Panc1 (cell line): ENCODE measurements at places on chromosomes 7 and 10.

- no peak for DNase-seq
Measured at GRCh38 chr10:91354166-91355075, 55.7 kb upstream of the HECTD2 start.

- DNase-seq, result no peak
Measured at GRCh38 chr10:80321183-80321582, 31.7 kb upstream of the MAT1A start.

DNA sequence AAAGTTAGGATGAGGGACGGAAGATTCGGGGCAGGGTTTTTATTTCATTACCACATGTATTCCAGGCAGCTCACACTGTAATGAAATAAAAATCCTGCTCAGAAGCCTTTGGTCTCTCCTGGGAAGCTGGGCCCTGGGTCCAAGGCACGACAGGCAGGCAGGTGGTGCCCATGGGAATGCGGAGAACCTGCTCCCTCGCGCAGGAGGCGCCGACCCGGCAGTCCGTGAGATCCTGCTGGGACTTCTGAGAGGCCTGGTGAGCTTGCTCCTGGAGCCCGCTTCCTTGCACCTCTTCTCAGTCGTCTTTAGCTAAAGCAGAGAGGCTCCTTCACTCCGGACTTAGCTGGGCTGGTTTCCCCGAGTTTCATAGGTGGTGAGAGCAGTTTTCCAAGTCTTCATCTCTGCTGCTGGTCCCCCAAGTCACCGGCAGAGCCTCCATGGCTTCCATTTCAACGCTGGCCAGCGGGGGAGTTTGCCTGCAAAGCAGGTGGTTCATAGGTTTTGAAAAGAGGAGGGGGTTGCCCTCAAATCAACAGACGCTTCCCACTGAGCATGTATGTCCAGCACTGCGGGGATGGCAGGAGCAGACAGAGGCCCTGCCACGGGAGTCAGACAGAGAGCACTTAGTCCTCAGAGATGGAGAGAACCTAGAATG lies 24.5 kb downstream of the IL15RA start:
- no peak for DNase-seq

DNA sequence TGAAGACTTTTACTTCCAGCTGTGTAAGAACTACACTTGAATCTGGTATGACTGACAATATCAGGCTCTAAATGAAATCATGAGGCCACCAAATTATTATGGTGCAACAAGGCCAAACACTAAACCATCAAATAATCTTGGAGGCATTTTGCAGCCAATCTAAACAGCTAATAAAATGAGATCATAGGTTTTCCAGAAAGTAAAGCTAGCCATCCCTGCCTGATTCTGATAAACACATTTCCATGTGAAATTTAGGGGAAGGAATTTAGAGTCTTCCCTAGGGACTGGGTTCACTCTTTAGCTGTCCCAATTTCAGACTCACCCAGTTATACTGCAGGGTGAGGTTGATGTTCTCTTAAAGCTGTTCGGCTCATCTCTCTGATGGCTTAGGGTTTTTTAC lies 190.3 kb upstream of the TMEM196 start:
- DNase-seq, result no peak

DNA sequence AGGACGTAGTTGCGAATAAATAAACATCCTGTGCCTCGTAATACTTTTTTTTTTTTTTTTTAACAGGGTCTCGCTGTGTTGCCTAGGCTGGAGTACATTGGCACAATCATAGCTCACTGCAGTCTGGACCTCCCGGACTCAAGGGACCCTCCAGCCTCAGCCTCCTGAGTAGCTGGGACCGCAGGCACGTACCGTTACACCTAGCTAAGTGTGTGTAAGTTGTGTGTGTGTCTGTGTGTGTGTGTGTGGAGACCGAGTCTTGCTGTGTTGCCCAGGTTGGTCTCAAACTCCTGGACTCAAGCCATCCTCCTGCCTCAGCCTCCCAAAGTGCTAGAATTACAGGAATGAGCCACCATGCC lies 573 bp upstream of the PON2 start:
- no peak for DNase-seq

- no peak for DNase-seq
Measured at GRCh38 chr10:12055732-12056131, 13.0 kb upstream of the DHTKD1 start.

- no peak for DNase-seq
Measured at GRCh38 chr10:58608826-58609531, 96.3 kb downstream of the BICC1 start.

DNA sequence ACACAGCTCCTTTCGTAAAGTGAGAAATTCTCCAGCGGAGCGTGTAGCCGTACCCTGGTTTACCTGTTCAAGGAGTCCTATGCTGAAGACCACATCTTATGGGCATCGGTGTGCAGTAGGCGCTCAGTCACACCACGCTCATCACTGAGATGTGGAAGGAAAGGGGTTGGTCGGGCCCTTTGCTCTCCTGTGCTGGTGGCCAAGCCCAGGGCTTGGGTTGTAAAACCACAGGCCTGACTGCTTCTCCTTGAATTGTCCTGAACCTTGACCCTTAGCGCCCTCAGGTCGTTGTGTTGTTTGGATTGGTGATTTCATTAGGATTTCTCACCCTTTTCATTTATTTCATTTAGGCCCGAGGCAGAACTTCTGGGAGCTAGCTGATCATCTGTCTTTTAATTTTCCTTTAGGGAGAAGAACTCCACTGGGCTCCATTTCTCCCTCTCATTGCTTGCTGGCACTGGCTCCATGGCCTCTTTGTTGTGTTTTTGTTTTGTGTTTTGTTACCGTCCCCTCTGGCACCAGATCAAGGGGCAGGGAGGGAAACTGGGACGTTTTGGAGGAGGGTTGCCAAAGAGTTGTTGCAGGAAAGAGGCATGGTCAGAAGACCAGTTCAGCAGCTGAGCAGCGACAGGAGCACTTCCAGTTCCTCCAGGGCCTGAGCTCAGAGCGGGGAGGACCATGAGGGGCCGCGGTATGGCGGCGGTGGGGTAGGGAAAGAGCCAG lies 511.4 kb upstream of the GALNT17 start:
- DNase-seq, result no peak
